ENCODE measurements at places on chromosomes 7 and 10.

GRCh38 chr10:42969909-42970308 is 107.0 kb upstream of the RET start:
- no peak for DNase-seq

- DNase-seq: no peak
These were observed 99.5 kb downstream of the VTI1A start for GRCh38 chr10:112546474-112546873.

GRCh38 chr7:157080111-157080730 is 58.5 kb upstream of the UBE3C start:
- no peak for DNase-seq

DNA sequence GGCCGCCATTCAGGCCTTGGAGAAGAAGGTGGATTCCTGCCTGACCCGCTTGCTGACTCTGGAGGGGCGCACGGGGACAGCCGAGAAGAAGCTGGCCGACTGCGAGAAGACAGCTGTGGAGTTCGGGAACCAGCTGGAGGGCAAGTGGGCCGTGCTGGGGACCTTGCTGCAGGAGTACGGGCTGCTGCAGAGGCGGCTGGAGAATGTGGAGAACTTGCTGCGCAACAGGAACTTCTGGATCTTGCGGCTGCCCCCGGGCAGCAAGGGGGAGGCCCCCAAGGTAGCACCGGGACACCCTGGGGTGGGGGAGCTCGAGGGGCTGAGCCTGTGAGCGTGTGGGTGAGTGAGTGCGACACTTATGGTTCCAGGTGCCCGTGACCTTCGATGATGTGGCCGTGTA is 4.5 kb downstream of the ZNF783 start:
- DNase-seq: no peak

DNA sequence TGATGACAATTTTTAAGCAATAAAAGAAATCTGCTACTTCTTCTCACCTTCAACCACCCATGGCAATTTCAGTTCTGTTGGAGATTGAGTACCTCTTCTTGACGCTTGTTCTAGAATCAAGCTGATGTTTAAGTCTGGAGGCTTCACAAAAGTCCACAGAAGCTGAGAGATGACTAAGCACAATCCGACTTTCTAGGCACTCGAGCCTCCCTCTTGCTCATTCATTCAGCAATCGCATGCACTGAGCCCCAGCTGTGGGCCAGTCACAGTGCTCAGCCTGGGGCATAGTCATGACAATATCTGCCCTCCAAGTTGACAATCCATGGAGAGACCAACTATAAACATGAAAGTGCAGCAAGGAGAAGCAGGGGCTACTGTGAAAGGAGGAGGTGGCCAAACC is 103.2 kb downstream of the IPMK start:
- no peak for DNase-seq

DNA sequence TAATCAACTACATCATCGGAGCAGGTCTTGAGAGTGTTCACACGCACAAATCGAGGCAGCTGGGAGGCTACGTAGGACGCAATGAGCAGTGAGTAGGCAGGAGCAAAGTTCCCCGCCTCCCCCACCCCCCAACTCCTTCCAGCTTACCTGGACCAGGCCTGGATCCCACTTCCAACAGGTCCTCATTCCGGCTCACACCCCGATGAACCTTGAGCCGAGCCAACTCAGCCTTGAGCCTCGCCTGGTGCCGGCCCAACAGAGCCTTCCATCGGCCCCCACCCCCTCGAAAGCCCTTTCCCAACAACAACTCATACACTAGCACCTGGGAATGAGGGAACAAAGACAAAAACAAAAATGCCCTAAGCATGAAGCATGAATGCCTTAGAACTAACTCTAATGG is 1.2 kb downstream of the NSUN5 start:
- DNase-seq: no peak

DNA sequence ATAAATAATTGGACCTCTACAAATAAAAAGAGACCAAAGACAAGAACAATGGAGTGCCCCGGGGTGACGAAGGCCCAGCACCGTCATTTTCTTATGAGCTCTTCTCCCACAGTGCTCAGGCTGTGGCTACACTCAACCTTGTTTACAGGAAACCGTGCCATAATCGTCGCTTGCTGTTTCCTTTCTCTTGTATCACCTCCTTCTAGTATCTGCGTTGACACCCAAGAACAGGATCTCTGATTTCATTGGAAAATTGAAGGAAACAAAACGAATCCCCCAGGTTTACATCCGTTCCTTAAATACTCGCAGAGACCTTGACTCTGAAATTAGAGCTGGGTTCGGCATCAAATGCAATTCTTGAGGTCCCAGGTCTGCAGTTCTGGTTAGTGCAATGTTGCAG is 1.7 kb upstream of the IGFBP3 start:
- DNase-seq: no peak

DNA sequence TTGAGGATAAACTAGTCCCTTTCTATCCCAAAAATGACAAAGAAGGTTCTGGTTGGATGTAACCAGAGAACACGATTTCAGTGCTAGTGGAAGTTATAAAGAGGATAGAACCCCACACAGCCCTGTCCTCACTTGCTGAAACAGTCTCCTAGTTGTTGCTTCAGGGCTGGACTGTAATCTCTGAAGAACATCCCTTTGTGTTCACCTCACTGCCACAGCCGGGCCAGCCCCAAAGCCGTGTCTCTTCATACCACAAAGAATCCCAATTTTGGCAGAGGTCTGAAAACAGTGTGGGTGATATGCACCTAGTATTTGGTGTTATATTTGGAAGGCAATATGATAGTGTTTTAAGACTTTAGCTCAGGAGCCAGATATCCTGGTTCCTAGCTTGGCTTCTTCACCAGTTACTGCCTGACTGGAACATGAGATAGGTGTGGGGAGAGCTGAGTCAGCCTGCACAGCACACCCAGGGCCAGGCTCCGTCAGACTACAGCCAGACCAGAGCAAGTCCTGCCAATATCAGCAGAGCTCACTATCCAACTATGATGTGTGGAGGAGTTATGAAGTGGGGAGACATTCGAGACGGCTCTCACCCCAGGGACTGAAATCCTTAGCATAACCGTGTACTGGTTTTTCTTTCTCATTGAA is 21.2 kb downstream of the CYP3A4 start:
- DNase-seq: no peak

DNA sequence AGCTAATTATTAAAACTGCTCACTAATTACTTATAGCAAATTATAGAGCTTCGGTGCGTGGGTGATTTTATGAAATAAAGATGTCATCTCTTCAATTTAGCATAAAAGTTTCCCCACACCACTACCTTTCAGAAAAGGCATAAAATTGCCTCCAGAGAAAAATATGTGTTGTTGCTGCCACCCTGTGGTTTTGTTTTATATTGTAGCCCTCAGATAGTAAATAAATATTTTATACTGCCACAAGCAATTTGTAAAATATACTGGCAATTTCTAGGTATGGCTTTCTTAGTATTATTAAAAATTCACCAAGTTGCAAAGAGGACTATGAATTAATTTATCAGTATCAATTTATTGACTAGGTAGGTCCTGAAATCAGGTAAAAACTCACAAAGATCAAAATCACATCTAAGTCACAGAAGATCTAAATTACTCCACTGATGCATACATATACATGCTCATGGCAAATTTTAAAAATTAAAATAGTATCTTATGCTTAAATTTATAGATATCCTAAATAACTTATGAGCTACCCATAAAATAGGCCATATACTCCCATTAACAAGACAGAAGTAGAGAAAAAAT is 26.5 kb downstream of the ASNS start:
- DNase-seq: no peak

DNA sequence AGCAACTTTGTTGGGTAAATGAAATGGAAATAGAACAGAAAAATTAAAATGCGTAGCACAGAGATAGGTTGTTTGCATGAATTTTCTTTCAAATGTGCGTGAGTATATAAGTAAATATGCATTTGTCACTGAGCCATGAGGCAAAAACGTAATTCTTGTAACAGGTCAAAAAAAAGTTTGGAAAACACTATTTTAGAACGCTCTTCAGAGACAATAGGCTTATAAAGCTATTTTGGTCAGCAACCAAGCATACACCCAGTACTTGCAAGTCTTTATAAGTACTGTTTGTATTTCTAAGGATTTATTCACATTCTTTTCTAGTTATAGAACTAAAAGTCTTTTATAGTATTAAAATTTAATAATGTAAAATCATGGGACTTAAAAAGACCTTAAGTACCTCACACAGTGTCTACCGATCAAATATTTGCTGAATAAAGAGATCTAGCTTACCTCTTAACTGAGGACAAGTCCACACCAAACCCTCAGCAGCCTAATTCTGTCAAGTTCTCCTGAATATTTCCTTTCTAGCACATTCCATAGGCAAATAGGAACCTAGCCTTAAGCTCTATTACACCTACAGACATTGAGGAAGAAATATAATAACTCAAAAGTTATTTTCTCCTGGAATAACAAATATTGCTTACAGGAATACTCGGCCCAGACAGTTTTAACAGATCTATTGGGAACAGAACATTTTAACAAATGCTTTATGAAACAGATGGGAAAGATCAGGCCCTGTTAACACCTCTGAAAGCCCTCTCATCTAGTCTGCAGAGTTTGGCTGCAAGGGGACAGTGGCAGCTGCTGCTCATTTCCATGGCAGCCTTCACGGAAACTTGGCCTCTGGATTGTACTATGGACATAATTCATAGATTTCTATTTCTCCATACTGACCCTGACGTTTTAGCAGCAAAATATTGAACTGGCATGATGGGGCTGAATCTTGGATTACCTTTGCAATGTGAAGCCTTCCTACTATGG is 8.8 kb downstream of the CRPPA start:
- DNase-seq: no peak

DNA sequence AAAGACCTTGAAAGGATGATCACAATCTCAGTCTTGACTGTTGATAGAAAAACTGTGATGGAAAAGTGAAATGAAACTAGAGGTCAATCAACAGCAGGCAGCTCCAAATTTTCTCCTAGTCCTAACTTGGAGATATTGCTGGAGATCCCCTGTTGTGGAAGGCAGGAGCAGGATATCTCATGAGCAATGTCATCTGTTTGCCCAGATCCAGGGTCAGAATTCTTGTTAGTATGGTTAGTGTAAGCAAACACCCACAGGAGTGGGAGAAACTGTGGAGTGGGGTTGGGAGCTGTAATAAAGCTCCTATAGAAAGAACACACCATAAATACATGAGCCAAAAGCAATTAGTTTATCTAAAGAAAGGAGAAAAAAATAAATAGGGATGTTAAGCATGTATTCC is 169.0 kb downstream of the AKR1D1 start:
- DNase-seq: no peak

DNA sequence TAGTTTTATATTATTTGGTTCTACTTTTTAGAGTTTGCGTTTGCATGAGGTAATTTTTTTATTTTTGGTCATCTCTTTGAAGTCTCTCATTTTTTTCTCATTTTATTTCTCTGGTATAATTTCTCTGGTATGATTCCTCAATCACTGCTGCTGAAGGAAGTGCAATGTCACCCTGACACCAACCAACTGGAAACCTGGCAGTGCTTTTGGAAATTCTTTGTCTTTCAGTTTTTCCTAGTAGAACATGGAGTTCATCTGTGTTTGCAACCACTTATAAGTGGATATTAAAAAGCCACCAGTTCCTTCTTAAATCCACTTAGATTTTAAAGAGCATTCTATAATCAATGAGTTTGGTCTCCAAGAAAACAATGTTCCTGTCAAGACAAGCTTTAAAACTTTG is 291.8 kb downstream of the PRKG1 start:
- no peak for DNase-seq

- no peak for DNase-seq
These were observed 569 bp downstream of the SLC26A5 start for GRCh38 chr7:103445228-103446048.

DNA sequence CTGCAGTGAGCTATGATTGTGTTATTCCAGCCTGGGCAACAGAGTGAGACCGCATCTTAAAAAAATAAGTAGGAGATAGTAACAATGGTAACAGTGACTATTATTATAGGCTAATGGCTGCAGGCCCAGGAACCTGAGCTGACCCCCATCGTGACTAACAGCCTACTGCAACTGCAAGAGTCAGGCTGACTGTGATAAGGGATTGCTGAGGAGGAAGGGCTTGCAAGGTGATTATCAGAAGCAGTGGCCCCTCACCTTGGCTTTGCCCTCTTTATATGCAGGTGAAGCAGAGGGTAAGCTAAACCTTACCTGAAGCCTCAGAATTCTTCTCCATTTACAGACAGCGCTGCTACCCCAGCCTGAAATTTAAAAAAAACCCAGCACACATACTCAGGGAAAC is 83.9 kb upstream of the SDK1 start:
- DNase-seq: no peak

- DNase-seq: no peak
These were observed 156.5 kb upstream of the CHST15 start for GRCh38 chr10:124249812-124250432.

GRCh38 chr7:22386865-22387264 is 29.9 kb upstream of the RAPGEF5 start:
- DNase-seq: no peak

DNA sequence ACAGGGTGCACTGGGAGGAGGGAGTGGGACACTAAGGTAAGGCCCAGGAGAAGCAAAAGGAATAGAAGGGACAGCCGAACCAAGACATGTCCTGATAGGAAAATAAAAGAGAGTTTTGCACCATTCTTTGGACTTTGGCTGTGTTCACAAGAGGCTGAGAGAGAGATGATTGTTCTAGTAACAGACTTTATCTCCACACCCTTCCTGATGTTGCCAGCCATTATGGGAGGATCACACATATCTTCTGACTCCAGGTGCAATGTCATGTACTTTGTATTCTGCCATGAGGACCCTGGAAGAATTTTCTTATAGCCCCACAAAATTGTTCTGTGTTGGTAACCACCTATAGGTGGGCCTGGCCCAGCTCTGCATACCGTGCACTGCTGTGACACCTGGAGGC is 11.4 kb downstream of the LSMEM1 start:
- no peak for DNase-seq
